ENCODE measurements at places on chromosomes 5 and 9.
A peak's percentile ranks its signal among the peaks of the same experiment; 100 is the strongest.

DNA sequence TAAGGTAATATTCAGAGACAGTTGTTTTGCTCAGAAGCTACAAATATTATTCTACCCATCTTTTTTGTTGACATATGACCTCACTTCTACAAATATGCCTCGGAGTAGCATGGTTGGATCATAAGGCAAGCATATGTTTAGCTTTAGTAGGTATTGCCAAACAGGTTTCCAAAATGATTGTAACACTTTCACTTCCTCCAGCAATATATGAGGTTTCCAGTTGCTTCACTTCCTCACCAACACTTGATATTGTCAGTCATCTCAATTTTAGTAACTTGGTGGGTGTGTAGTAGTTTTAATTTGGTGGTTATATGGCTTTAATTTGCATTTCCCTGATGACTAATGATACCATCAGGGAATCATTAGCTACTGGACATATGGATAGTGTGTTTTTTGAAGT is 46.7 kb downstream of the TNFSF8 start:
- no peak for DNase-seq

DNA sequence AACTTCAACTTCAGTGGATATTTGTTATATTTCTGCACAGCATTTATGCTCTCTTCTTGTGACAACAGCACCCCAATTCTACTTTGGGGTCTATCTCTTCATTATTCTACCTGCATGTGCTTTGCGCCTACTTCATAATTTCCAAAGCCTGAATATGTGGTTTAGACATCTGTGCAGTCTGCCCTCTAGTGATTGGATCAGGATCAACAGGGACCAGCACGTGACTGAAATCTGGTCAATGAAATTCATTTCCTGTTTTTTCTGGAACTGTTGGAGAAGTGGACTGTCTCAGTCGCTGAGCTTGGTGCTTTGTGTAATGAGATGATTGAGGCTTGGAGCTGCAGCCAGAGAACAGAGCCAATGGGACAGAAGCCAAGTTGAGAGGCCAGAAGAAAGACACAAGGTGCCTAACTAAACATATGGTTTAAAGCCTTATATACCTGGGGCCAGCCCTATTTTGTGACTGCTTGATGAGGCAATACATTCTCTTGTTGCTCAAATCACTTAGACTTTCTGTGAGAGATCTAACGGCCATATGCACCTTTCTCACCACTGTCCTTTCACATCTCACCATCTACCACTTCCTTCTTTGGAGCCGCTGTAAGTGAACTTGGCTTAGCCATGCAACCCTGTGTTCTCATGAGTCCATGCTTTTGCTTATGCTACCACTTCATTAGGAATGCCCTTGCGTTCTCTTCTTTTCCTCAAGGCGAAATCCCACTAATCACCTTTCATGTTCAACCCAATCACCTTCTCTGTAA is 68.8 kb upstream of the PPP2R2B start:
- DNase-seq, result no peak

- DNase-seq, result no peak
These were observed 344.8 kb downstream of the CSNK1G3 start for GRCh38 chr5:123856766-123857165.

DNA sequence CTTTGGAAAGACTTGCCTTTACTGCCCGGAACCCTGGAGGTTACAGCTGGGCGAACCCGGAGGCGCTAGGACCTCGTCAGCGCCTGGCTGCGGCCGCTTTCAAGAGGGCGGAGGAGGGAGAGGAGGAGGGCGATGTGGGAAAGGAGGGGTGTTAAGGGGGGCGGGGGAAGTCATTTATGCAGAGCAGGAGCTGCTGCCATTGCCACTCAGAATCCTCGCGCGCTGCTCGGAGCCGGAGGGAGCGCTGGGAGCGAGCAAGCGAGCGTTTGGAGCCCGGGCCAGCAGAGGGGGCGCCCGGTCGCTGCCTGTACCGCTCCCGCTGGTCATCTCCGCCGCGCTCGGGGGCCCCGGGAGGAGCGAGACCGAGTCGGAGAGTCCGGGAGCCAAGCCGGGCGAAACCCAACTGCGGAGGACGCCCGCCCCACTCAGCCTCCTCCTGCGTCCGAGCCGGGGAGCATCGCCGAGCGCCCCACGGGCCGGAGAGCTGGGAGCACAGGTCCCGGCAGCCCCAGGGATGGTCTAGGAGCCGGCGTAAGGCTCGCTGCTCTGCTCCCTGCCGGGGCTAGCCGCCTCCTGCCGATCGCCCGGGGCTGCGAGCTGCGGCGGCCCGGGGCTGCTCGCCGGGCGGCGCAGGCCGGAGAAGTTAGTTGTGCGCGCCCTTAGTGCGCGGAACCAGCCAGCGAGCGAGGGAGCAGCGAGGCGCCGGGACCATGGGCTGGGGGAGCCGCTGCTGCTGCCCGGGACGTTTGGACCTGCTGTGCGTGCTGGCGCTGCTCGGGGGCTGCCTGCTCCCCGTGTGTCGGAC is at the start of gene PCSK5:
TSS of gene PCSK5 (plus strand) at position 202 of the 805 bp plus-strand sequence. CDS start at position 711, 509 bp downstream.
- peak; percentile 97 for DNase-seq

DNA sequence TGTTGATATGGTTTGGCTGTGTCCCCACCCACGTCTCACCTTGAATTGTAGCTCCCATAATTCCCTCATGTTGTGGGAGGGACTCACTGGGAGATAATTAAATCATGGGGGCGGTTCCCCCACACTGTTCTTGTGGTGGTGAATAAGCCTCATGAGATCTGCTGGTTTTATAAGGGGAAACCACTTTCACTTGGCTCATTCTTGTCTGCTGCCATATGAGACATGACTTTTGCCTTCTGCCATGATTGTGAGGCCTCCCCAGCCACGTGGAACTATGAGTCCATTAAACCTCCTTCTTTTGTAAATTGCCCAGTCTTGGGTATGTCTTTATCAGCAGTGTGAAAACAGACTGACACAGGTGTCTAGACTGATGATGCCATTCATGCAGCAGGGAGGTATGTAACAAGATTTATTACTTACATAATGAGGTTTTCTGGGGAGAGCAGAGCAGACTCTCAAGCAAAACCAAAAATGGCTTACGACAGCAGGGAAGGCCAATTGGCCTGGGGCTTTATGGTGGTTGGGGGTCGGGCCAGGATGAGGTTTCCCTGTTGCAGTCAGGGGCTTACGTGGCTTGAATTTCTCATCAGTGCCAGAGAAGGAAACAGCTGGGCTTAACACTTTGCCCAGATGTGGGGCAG is 9.5 kb upstream of the COMMD10 start:
- DNase-seq, result no peak

GRCh38 chr5:948472-949274 is 56.0 kb downstream of the TRIP13 start:
- DNase-seq, result no peak

- no peak for DNase-seq
These were observed 103.8 kb upstream of the PTGER4 start for GRCh38 chr5:40575921-40576320.

DNA sequence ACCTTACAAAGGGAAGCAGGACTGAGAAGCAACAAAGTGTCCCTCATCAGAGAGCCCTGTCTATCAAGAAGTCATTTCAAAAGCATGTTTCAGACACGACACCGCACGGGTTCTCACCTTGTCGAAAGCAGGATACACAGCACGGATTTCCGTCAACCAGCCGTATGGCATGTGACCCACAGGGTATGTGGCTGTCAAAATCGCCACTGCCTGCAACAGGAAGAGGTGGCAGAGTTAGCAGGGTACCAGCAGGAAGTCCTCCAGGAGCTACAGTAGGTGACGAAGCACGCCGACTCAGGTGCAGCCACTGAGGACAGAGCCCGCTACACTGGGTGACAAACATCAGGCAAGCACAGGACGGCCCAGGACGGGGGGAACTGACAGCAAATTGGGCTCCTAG is 81.2 kb downstream of the OTULIN start:
- DNase-seq, result no peak

DNA sequence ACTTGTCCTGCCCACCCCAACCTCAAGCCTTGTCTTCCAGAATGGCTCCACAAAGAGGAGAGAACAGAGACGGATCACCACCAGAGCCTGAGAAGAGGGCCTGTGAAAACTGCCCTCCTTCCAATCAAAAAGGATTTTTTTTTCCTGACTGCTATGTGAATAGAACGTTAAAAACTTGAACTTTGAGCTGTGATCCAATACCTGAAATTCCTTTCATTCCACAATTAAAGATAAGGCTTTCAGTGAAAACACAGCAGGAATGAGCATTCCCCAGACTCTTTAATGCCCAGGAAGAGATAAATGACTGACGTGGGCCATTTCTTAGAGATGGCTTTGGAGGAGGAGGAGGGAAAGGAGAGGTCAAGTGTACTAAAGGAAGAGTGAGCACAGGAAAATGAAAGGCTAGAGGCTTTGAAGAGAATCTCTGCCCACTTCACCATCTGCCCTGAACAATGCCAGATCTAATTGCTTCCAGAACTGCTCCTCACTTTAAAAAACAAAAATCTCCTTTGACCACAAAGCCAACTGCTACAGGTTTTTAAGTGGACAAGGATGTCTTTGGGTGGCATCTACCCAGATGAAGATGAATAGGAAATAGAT is 177.9 kb upstream of the MAP3K1 start:
- peak; percentile 45 for DNase-seq

DNA sequence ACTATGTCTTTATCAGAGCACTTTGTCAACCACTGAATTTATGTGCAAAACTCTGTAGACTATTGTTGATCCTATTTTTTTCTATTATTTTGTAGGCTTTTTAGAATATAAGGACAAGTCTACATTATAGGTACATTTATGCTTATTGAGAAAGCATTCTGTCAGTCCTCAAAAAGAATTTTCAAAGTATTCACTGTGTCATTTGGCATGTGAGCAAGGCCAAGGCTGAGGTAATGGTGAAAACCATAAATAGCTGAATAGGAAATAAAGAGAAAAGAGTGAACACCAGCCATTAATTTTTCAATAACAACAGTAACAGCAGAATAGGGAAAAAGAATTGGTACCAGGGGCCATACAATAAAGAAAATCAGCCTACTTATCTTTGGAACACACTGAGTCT is 21.0 kb downstream of the SKIC3 start:
- no peak for DNase-seq

DNA sequence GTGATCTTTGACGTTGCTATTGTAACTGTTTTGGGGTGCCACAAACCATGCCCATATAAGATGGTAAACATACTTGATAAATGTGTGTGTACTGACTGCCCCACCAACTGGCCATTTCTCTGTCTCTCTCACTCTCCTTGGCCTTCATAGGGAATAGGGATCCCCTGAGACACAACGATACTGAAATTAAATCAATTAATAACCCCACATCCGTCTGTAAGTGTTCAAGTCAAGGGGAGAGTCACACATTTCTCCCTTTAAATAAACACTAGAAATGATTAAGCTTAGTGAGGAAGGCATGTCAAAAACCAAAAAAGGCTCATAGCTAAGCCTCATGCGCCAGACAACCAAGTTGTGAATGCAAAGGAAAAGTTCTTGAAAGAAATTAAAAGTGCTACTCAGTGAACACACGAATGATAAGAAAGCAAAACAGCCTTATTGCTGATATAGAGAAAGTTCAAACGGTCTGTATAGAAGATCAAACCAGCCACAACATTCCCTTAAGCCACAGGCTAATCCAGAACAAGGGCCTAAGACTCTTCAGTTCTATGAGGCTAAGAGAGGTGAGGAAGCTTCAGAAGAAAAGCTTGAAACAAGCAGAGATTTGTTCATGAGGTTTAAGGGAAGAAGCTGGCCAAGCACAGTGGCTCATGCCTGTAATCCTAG is 111.1 kb downstream of the UGCG start:
- no peak for DNase-seq

DNA sequence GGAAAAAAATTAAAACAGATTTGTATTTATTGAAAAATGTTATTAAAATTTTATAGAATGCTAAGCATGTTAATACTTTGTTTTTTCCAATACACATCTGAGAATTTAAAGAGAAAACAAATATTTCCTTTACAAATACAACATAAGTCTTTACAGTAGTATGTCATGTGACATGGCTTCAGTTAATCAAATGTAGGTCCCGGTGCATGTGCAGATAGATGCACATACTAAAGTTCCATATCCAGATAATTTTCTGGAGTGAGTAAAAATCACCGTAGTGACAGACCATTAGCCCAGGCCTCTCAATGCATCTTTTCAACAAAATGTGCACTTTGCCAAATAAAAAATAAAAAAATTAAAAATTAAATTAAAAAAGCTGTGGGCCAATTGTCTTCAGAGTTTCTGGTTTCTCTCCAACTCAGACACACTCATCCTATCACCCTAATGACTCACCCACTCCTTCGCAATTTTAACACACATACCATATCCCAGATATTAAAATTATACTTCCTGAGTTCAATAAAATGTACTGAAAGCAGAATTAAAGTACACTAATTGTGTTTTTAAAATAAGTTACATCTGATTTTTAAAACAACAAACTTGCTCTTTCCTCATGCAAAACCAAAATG is 508.1 kb downstream of the NR2F1-AS1 start:
- no peak for DNase-seq

DNA sequence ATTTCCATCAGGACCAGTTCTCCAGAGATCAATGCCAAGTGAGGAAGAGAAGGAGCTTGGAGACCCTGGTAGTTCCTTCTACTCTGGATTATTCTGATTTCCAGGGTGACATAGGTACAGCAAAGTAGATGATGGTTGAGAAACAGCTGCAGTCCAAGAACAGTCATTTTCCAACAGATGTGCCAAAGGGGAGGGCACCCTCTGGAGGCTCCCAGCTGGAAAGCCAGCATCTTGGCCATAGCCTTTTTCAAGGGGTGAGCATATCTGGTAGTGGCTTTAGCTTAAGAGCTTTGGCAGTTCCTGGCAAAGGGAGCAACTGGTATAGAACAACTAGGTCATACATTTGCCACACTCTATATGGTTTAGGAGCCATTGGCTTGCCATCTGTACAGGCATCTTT is 492.7 kb downstream of the RASEF start:
- no peak for DNase-seq

GRCh38 chr5:15406478-15406877 is 93.5 kb upstream of the FBXL7 start:
- DNase-seq, result no peak

- no peak for DNase-seq
These were observed 1026.5 kb downstream of the NR2F1-AS1 start for GRCh38 chr5:92554447-92555085.

DNA sequence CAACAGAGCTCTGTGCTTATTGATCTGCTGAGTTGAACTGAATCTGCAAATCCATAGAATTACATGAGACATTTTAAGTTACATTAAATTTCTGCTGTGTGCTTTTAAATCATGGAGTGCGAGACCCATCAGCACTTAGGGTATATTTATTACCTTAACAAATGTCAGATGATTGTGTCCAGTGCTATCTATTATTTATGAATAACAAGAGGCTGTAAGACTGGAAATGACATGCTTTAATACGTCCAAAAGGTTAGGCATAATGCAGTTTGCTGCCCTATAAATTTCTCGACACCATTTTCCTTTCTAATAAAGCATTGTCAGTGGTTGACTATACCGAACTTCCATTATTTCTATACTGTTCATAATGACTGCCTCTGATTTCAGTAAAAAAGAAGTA is 117.6 kb downstream of the SEMA6A start:
- no peak for DNase-seq

GRCh38 chr5:122924203-122924602 is 78.8 kb downstream of the SNX24 start:
- DNase-seq, result no peak

GRCh38 chr5:11384441-11385250 is 519.6 kb downstream of the CTNND2 start:
- DNase-seq, result peak; percentile 71

All from right kidney (tissue), 9 donors.